ENCODE measurements at places on chromosomes 6 and 20. TPM values are rescaled to one million over a fixed set of nuclear protein-coding genes. Genes with fewer than 3 reads are reported as not detected.

- H3K36me3 ChIP-seq = peaks cover 10% of the 10 kb centered on the region
- no peak for DNase-seq
- no peak overlapping the region for H3K4me3 ChIP-seq
- H3K4me1 ChIP-seq = peaks cover 47% of the 10 kb centered on the region
- no peak overlapping the region for H3K27ac ChIP-seq
These were observed 1.8 kb upstream of the SPEF1 start for GRCh38 chr20:3783068-3783489.

GRCh38 chr6:44253307-44254101 lies 3.8 kb downstream of the SLC35B2 start:
- H3K4me3 ChIP-seq = no peak overlapping the region
- H3K36me3 ChIP-seq = peaks cover 54% of the 10 kb centered on the region
- H3K27me3 ChIP-seq = no peaks in the 10 kb centered on the region
- DNase-seq = peak; percentile 77
- peaks cover 82% of the 10 kb centered on the region for H3K4me1 ChIP-seq

DNA sequence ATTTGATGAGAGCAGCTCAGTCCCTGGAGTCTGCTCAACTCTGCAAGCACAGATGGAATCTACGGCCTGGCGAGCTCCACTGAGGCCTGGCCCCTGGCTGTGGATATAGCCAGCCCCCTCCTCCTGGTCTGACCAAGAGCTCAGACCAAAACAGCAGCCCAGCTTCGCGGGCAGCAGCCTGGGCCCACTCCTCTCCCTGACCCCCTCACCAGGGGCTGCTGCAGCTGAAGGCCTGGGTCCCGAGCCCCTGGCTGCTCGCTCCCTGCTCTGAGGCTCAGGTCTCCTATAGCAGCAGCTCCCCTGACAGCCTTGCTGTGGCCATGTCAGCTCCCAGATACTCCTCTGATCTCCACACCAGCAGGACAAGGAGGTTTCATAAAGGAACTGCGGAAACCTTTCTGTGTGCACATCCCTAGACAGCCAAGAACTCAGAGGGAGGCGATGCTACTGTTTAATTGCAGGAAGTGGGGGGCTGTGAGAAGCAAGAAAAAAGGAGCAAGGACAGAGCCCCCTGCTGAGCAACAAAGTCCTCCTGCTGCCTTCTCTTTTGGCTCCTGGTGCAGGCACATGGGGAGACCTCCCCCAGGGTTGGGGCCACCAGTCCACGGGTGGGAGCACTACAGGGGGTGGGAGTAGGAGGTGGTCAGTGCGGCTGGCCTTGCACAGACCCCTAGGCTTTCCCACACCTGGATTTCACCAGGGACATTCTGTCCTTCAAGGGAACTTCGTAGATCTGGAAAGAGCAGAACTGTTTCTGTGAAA lies 38.7 kb upstream of the CST5 start:
- no peak overlapping the region for H3K27ac ChIP-seq
- H3K4me1 ChIP-seq = peaks cover 22% of the 10 kb centered on the region
- no peaks in the 10 kb centered on the region for H3K36me3 ChIP-seq
- no peak overlapping the region for H3K4me3 ChIP-seq
- no peaks in the 10 kb centered on the region for H3K27me3 ChIP-seq
- DNase-seq = no peak

DNA sequence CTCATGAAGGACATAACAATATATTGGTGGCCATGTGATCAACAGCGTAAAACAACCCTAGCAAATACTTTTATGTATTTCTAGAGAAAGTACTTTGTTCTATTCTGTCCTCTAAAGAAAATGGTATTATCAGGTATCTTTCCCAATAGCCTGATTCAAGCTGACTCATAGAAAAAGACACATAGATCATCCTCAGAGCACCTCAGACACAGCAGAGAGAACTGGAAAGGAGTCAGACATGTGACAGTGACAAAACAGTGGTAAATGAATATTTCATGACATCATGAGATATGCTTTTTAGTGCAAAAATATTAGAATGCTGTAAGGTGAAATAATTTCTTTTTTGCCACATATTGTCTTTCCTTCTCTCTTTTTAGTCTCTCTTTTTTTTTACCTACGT lies 1355.0 kb upstream of the MAP3K7 start:
- no peak for DNase-seq
- H3K4me1 ChIP-seq = no peaks in the 10 kb centered on the region
- no peaks in the 10 kb centered on the region for H3K27me3 ChIP-seq
- no peak overlapping the region for H3K4me3 ChIP-seq
- H3K27ac ChIP-seq = no peak overlapping the region
- no peaks in the 10 kb centered on the region for H3K36me3 ChIP-seq

Gene PNPLA1
- not detected for total RNA-seq
